ENCODE measurements at places on chromosomes 1 and 21.

DNA sequence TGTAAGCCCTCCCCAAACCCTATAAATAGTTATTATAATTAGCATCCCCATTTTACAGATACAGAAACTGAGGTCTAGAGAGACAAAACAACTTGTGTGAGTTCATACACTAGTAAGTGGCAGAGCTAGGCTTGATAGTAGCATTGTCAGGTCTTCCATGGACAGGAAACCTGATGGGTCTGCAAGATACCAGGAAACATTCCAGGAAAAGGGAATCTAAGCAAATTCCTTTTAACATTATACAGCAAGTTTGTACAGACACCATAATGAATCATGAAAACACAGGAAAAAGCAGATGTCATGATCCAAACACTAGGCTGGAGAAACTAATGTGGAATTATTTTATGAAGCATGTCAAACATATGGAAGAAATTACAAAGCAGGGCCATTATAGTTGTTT lies 89.1 kb upstream of the KCNK2 start:
- DNase-seq: peak; percentile 39

DNA sequence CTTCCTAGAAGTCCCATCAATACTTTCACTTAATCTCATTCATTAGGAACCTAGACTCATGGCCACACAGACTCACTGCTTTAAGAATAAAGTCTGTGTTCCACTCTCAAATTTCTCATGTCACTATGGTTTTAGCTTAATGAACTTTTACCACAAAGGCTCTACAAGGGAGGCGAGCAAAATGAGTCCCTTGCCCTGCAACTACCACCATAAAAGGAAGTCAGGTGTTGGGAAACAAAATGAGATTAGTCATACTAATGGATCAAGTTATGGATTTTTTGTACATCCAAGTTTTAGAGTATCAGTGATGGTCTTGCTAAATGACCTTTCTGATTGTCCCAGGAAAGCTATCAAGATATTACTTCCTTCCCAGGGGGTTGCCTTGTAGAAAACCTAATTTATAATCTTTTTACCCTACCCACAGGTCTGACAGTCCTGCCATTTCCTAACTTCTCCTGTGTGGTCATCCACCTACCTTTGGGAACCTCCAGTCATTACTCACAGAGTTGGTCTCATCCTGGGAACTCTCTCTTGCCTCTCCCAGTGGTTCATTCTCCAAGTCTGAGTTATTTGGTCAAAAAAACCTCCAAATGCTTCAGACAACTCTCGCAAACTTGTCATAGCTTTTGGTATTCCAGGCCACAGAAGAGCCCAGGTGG lies 51.8 kb upstream of the SLC16A1 start:
- no peak for DNase-seq

DNA sequence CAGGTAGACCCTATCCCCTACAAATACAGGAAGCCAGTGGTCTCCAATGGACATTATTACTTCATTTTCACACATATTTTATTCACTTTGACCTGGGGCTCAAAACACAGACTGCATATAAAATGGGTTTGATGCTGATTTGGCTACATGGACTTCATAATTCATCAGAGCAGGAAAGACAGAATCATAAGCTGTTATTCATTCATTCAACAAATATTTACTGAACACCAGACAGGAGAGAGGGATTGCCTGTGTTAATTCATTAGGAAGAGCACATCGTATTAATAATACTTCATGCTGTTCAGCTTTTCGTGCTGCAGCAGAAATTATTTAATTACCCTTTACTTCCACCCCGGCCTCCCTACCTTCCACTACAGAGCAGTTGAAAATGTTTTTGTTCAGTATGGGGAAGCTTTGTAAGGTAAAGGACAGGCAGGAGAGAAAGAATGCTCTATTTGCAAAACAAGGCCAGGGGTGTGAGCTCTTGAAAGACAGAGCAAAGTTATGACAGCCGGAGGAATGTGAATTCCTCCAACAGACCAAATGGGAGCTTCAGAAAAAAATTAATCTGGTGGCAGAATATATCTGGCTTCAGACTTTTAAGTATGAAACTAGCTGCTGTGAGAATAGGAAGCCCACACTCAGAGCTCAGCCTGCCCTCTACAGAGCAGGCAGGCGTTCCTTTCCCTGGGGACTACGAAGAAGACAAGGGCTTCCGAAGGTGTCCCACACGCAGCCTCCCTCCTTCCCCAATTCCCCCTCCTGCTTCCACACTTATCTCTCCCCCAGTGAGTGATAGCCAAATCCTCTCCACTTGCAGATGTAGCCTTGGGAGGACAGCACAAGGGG lies 58.0 kb downstream of the MDM4 start:
- DNase-seq: no peak

- DNase-seq: no peak
These were observed 497.6 kb downstream of the PLPP3 start for GRCh38 chr1:56081736-56082135.

- DNase-seq: peak; percentile 90
These were observed 127.4 kb upstream of the DPYD start for GRCh38 chr1:98048244-98048643.
